T-helper 9 cell (primary cell): ENCODE measurements at places on chromosomes 3 and 15.
A peak's percentile ranks its signal among the peaks of the same experiment; 100 is the strongest.

DNA sequence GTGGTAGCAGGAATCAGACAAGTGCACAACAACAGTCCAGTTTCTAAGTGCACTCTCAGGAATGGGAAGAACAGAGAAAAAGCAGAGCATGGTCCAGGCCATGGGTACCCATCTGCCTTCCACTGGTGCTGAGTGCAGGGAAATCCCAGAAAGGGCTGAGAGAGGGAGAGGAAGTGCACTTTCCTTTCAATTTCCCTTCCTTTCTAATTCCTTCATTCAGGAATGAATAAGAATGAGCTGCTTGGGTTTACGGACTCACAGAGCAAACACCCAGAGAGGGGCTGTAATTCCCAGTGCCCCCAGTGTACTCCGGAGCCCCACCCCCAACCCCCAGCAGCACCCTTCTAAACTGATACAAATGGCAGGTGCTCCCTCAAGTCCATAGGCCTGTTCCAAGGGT, 300.6 kb downstream of the FOXP1 start:
- no peak for DNase-seq

GRCh38 chr3:41792806-41793205, 169.1 kb downstream of the ULK4 start:
- no peak for DNase-seq

GRCh38 chr15:95284933-95285421, 1045.5 kb upstream of the NR2F2 start:
- no peak for DNase-seq

- peak; percentile 37 for DNase-seq
Measured at GRCh38 chr15:46312133-46312740, 677.4 kb downstream of the SQOR start.

- no peak for DNase-seq
Measured at GRCh38 chr3:181987736-181988135, 276.0 kb downstream of the SOX2 start.

DNA sequence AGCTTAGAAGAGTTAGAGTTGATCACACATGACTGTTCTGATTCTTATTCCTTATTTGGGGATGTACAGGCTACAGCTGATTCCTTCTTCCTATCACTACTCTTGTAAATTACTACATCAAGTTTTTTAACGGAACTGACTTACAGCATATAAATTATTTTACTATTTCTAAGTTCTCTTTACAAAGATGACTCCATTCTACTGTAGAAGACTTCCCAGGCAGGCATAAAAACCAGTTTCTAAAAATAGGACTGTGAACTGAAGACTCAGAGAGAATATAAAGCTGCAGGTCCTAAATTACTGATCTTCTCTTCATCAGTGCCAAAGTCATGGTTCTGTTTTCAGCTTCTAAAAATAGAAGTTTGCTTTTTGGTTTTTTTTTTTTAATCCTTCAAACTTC, 38.9 kb downstream of the ANO10 start:
- DNase-seq: no peak

GRCh38 chr3:197456261-197457091, 99.3 kb downstream of the BDH1 start:
- peak; percentile 10 for DNase-seq

GRCh38 chr3:10970306-10970960, 22.1 kb upstream of the SLC6A1 start:
- no peak for DNase-seq

GRCh38 chr15:93820566-93820965, 410.8 kb upstream of the MCTP2 start:
- DNase-seq: no peak

DNA sequence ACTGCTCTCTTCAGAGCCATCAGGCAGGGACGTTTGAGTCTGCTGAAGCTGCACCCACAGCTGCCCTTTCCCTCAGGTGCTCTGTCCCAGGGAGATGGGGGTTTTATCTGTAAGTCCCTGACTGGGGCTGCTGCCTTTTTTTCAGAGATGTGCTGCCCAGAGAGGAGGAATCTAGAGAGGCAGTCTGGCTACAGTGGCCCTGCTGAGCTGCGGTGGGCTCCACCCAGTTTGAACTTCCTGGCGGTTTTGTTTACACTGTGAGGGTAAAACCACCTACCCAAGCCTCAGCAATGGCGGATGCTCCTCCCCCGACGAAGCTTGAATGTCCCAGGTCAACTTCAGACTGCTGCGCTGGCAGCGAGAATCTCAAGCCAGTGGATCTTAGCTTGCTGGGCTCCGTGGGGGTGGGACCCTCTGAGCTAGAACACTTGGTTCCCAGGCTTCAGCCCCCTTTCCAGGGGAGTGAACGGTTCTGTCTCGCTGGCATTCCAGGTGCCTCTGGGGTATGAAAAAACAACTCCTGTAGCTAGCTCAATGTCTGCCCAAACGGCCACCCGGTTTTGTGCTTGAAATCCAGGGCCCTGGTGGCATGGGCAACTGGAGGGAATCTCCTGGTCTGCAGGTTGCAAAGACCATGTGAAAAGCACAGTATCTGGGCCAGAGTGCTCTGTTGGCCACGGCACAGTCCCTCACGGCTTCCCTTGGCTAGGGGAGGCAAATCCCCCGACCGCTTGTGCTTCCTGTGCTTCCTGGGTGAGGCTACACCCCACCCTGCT, 21.1 kb upstream of the ST6GAL1 start:
- peak; percentile 63 for DNase-seq

DNA sequence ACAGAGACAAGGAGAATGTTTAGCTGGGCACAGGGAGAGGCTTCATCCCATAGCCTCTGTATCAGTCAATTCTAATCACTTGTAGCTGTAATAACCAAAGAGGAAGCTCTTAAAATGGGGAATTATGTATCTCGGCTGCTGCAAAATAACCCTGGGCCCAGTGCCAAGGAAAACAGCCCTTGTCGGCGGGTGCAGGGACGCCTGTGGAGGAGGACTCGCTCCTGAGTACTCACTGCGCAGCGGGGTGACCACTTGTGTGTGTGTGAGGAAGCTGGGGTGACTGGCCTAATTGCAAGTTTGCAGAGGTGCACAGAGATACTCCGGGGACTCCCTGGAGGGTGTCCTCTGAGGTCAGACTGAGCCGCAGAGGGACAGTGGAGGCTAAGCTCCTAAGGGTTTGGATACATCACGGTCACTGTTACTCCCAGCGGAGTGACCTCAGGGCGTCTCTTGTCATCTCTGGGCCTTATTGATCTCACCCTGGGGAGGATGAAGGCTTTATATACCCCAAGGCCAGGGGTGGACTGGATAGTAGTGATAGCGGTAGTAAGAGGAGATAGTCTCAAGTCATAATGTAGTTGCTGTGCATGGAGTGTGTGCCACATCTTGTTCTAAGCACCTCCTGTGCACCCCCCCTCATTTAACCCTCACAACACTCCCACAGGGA, 37.2 kb downstream of the SLC6A6 start:
- no peak for DNase-seq

DNA sequence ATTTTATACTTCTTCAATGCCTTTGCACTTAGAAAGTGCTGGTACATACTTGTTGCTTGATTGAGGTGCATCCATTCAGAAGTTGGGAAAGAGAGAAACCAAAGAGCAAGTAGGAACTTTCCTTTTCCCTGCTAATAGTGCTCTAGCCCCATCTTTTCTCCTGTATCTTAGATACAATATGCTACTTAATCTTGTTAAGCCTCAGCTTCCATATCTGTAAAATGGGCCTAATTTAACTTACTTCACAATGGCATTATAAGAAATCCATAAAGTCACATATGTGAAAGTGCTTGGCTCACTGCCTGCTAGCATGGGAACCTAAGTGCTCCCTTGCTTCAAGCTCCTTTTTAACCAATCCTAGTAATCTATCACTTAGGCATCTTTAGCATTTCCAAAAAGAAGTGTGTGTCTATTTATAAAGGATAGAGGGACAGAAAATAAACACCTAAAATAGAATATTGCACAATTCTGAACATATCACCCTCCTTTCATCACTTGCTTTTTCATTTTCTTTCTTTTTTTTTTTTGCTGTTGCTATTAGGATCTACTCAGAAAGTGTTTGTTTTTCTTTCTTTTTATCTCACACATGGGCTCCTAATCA, 28.1 kb downstream of the KCNAB1 start:
- DNase-seq: no peak
